GM12878 (cell line): ENCODE measurements at places on chromosomes 6 and 20.

DNA sequence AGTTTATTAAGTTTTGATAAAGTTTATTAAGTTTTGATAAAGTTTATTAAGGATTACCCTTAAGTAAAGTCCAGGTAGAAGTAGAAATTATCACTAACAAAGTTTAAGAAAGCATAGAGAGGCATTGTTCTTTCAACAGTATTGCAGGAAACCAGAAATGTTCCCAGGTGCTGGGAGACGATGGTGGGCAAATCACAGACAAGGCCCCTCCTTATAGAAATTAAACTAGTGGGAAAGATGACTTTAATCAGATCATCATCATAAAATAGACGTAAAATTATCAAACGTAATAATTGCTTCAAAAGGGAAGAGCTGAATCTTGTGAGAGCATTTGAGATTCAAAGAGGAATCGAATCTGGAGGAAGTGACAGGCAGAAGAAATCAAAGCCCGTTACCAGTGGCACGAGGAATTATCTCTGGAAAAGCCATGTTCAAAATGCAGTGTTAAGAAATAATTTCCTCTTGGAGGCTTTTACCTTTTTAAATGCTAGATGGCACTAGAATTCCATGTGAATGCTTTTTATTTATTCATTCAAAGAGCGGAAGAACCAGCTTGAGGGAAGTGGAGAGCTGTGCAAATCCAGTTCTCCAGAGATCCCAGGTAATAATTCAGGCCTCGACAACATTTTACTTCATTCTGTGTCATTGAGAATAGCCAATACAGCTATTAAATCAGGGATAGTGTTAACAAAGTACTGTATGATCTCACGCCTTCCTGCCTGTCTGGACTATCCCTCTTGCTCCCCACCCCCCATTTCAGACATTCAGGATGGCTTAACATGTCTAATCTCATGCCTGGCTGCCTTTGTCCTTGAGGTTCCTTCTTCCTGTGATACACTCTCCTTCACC is 1.0 kb upstream of the APMAP start:
- no peak for DNase-seq

GRCh38 chr20:25083773-25084625 is 2.1 kb upstream of the VSX1 start:
- no peak for DNase-seq

DNA sequence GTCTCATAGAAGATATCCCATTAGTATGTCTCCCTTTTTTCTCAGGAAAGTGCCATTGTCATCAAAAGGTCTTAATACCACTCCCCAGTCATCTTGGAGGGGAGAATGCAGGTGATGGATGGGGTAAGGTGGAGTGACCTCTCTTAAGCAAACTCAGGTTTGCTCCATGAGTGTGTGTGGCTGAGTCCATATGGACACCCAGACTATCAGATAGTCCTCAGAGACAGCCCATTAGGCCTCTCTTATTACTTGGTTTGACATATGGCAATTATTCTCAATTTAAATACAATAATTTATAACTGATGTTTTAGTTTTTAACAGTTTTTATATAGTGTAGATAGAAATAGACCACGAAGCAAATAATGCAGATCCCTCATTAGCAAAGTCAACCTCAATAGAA is 23.2 kb downstream of the LAMA4 start:
- DNase-seq: no peak

- no peak for DNase-seq
Measured at GRCh38 chr20:44768256-44768655, 22.6 kb downstream of the KCNK15 start.

GRCh38 chr6:166520905-166521834 is 65.3 kb downstream of the RAMACL start:
- DNase-seq: no peak

GRCh38 chr6:38262026-38262425 is 377.7 kb downstream of the BTBD9 start:
- no peak for DNase-seq

DNA sequence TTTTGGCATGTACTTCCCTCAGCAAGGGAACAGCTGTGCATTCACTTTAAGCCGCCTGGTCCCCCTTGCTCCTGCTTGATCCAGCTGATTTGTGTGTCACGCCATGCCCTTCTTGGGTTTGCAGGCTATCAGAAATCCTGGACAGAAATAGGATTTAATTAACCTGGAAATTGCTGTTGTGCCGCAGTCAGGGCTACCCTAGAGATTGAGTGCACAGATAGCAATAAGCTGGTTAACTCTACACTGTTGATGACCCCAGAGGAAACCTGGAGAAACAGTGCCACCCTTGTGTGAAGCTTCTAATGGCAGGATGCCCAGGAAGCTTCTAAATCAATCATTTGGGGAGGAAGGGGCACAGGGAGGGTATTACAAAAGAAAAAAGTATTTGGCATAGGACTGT is 199.0 kb downstream of the JARID2 start:
- no peak for DNase-seq

- DNase-seq: no peak
Measured at GRCh38 chr6:85468326-85468725, 18.4 kb downstream of the NT5E start.

DNA sequence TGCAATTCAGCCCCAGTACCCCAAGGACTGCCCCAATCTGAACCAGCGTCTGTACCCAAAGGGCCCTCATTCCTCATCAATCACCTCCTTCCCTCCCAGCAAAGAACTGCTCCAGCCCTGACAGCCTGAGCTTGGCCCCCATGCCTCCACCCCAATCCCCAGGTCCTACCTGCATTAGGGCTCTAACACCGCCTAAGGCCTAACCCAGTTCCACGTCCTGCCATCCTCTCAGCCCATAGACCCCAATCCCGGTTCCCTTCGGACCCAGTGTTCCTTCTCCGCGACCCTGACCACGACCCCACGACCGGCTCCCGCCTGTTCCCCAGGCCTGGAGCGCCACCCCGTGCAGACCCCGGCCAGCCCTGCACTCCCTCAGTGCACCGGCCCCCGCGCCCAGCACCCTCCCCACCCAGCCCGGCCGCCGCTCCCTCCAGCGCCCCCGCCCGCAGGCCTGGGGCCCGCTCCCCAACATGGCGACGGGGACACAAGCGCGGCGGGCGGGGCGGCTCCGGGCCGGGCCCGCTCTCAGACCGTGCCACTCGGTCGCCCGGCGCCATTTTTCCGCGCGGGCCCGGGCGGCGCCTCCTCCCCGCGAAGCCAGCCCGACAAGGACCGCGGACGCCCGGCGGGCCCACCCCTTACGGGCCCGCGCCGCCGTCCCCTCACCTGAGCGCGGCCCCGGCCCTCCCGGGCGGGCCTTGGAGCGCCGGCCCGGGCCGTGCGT is 483 bp downstream of the NCOA6 start:
- DNase-seq: no peak

DNA sequence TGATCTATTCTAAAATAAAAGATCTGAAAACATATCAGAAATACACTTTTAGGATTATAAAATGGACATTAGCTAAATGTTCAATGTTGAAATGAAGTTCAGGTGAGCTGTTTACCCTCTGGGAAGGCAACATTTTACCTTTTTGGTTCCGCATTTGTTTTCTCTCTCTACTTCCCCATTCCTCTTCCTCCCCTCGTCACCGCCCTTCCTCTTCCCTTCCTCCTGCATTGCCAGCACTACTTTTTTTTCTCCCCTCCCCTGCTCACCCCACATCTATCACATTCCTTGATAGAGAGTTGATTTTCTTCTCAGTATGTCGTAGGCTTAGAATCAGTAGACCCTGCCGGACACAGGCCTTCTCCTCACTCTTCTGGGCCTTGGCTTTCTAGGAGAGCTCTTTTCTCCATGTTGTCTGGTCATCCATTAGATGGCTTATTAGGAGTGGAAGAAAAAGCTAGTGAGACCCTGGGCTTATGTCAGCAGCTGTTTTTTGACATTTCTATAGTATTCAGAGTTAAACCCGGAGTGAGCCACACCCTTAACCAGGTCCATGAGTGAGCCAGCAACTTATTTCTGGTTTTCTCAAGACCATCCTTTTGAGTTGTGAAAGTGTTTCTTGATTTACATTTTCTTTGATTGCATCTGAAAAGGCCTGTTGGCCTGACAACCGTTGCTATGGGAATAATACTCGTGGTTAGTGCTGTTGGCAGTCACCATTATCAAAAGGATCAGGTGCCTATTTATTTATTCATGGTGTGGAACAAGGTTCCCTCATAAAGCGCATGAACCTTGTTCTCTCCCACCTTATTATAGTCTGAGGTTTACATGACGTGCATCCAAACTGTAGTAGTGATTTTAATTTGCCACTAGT is 90.9 kb downstream of the DTD1 start:
- DNase-seq: no peak

- DNase-seq: no peak
Measured at GRCh38 chr20:1479831-1480595, 11.2 kb downstream of the SIRPB2 start.

DNA sequence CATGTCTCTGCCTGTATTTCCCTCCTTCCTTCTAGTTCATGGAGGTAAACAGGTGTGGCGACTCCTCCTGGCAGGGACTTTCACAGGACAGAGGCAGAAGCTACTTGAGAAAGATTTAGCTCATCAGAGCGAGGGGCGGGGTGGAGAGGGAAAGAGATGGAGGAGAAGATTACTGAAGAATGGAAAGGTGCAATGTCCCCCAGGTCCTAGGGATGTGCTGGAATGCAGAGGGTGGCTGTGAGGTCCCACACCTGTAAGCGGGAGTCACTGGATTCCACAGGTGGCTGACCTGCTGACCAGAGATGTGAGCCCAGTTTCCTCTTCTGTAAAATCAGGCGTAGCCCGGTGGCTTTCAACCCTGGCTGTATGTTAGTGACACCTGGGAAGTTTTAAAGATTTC is 199.2 kb upstream of the SULF2 start:
- DNase-seq: no peak

GRCh38 chr6:28446818-28447511 is 3.7 kb upstream of the ZSCAN23 start:
- no peak for DNase-seq

- no peak for DNase-seq
Measured at GRCh38 chr6:157695301-157696040, 127.6 kb upstream of the SNX9 start.

DNA sequence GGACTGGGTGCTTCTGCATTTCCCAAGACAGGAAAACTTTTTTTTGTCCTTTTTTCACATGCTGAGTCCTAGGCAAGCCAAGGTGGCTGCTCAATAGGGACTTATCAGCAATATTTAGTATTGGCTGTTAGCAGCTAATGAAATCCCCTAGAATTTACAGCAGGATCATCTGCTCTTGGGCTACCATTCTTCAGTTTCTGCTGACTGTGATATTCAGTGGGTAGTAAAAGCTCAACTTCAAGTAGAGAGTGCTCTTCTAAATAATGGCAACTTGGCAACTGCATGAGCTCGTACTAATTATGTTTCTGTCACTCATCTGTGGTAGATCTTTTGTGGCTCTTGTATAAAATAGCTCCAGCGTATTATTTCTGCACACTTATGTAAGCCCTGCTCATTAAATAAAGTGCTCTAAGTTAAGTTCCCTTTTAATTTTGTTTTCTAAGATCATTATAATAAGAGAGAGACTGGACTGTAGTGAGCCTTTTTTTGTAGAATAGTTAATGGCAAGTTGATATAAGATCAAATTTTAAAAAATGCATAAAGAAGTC is 110.3 kb downstream of the SLC35F1 start:
- no peak for DNase-seq

DNA sequence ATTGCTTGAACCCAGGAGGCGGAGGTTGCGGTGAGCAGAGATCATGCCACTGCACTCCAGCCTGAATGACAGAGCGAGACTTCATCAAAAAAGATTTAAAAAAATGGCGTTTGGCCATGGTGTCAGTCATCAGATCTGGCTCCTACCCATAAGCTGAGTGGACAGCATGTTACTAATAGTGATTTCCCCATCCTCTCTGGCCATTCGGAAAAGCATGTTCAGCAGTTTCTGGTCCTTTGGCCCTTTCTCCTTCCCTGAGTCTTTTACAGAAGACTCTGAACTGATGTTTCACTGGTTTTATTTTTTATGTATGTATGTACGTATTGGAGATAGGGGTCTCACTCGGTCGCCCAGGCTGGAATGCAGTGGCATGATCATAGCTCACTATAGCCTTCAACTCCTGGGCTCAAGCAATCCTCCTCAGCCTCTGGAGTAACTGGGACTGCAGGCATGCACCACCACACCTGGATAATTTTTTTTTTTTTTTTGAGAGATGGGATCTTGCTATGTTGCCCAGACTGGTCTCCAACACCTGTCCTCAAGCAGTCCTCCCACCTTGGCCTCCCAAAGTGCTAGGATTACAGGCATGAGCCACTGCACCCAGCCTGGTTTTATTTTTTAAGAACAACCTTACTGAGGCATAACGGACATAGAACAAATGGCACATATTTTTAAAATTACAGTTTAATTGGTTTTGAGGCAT is 84.2 kb upstream of the CNKSR3 start:
- DNase-seq: no peak

- no peak for DNase-seq
Measured at GRCh38 chr6:22647719-22648118, 78.4 kb downstream of the HDGFL1 start.

DNA sequence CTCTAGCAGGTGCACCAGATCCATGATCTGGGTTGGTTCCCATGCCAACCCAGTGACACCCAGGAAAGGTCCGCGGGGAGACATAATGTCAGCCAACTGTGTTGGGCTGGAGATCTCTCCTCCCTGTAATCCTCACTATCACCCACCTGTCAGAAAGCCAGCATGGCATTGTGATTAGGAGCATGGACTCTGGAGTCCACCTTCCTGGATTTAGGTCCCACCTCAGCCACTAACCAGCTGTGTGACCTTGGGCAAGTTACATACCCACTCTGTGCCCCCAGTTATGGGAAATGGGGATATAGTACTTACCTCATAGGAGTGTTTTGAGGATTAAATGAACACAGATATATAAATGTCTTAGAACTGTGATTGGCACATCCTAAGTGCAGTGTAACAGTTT is 97.9 kb downstream of the ZDHHC14 start:
- DNase-seq: no peak

DNA sequence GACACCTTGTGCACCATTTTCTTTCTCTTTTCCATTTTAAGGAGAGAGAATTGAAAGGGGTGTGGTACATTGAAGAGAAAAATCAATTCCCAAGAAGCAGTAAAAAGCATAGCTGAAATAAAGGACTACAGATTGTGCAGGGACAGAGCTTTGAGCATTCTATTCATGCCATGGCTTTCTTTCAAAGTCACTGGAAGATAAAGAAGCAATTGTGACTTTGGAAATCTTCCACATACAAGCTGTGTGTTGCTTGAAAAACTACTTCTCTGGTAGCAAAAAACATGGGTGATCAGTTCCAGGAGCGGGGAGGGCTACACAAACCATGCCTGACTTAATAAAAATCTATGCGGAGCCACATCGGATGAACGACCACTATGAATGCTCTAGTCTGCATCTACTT is 230.2 kb upstream of the THEMIS start:
- DNase-seq: no peak

GRCh38 chr6:150142670-150143515 is at the start of gene PPP1R14C:
Gene PPP1R14C (plus strand): TSS chr6:150143044. CDS start chr6:150143193, 149 bp downstream.
- DNase-seq: no peak

GRCh38 chr6:24454452-24454851 is 34.9 kb downstream of the GPLD1 start:
- DNase-seq: no peak

- DNase-seq: no peak
Measured at GRCh38 chr6:89952686-89953085, 58.4 kb downstream of the GJA10 start.
